ENCODE measurements at places on chromosomes 13 and 19. TPM values are rescaled to one million over a fixed set of nuclear protein-coding genes. Genes with fewer than 3 reads are reported as not detected.

Gene SPACA4
- total RNA-seq = not detected

Gene XRCC1
- 10.8 TPM for total RNA-seq

Gene LPAR6
- total RNA-seq = 2.7 TPM

Gene UNC13A
- total RNA-seq = 2.2 TPM

Gene EFNB2
- 15.2 TPM for total RNA-seq

Gene PLK5
- total RNA-seq = not detected

Gene NKPD1
- not detected for total RNA-seq

Gene SIAH3
- total RNA-seq = not detected

Gene SIGLEC9
- total RNA-seq = 1.2 TPM

Gene KIR2DL3
- not detected for total RNA-seq

GRCh38 chr13:110578363-110578762 lies 16.8 kb upstream of the RAB20 start:
- H3K27ac ChIP-seq = no peak overlapping the region
- H3K27me3 ChIP-seq = no peaks in the 10 kb centered on the region
- H3K4me1 ChIP-seq = peaks cover 7% of the 10 kb centered on the region
- no peak for DNase-seq
- no peak overlapping the region for H3K4me3 ChIP-seq

DNA sequence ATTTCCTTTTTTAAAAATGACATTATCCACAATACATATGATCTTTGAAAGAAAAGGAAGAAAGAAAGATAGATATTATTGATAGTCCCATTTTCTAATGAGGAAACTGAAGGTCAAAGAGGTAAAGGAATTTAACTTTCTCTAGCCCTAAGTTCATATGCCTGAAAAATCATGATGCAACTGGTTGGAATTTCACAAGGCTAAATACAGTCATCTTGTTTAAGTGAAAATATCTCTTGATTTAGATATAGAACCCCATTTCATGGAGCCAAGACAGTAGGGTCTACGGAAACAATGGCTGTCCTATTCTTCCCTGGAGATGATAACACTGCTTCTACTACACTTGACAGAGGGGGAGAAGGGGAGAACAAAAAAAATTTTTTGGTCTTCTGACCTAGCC lies 366.2 kb downstream of the DNAJC15 start:
- no peak for DNase-seq
- H3K4me3 ChIP-seq = no peak overlapping the region
- H3K4me1 ChIP-seq = peaks cover 8% of the 10 kb centered on the region
- H3K27me3 ChIP-seq = no peaks in the 10 kb centered on the region

GRCh38 chr19:35389192-35389861 lies 18.5 kb downstream of the GPR42 start:
- H3K4me3 ChIP-seq = no peak overlapping the region
- H3K36me3 ChIP-seq = no peaks in the 10 kb centered on the region
- H3K4me1 ChIP-seq = no peaks in the 10 kb centered on the region
- peak; percentile 32 for DNase-seq

GRCh38 chr13:73902296-73902695 lies 231.9 kb downstream of the KLF12 start:
- H3K4me1 ChIP-seq = no peaks in the 10 kb centered on the region
- no peak overlapping the region for H3K27ac ChIP-seq
- H3K36me3 ChIP-seq = no peaks in the 10 kb centered on the region
- DNase-seq = no peak
- no peaks in the 10 kb centered on the region for H3K27me3 ChIP-seq

DNA sequence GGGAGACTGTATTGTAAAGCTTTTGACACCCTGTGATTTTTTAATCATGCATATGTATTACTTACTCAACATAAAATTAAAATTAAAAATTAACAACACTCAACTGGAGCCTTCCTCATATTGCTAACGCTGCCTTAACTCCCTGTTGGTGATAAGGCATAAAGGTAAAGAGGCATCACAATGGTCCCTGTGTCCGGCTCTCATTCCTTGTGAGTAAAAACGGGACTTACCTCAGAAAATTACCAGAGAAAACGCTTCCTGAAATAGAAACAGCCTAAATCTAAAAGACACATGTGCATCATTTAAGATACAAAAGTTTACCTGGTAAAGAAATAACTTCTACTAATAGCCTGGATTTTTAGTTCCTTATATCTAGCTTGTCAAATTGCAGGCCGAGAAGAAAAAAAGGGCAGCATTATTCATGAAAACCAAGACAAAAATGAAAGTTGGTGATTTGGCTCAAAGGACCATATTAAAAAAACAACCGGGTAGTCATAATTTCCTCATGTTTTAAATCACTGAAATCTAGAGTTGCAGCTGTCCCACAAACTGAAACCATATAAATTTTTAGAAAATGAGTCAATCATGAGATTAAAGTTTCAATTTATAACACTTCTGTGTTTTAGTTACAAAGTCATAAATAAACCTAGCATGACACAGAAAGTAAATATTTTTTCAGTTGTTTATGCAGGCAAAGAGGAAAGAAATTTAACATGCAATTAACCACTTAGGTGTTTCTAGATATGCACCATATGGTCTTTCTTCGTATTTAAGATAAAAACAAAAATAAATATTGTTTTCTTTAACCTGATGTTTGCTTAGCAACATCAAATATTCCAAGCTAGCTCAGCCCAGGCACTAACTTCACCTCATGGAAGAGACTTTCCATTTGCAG lies 94.7 kb downstream of the MIPEP start:
- H3K27ac ChIP-seq = no peak overlapping the region
- no peak overlapping the region for H3K4me3 ChIP-seq
- DNase-seq = no peak
- H3K4me1 ChIP-seq = peaks cover 6% of the 10 kb centered on the region

GRCh38 chr19:12952488-12953137 lies 4.4 kb downstream of the GADD45GIP1 start:
- no peak overlapping the region for H3K4me3 ChIP-seq
- no peak for DNase-seq
- peak overlapping the region; percentile 69 for H3K27ac ChIP-seq
- H3K27me3 ChIP-seq = no peaks in the 10 kb centered on the region
- H3K36me3 ChIP-seq = peaks cover 80% of the 10 kb centered on the region
- peaks cover 41% of the 10 kb centered on the region for H3K4me1 ChIP-seq

DNA sequence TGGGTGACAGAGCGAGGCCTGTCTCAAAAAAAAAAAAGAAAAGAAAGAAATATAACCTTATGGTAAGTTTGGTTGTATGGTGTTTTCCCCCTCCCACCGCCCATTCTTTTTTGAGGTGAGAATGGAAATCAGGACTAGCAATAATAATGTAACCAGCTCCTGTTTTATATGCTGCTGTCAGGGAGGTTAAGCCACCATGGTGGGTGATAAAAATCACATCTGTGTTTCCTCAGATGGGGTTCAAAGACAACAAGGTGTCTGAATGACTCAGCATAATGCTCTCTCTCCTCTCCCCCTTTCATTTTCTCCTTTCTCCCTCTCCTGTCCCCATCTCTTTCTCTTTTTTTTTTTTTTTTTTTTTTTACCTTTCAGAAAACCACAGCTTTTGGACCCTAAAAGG lies 28.3 kb upstream of the GARRE1 start:
- H3K4me3 ChIP-seq = no peak overlapping the region
- no peak for DNase-seq
- H3K27ac ChIP-seq = no peak overlapping the region
- peaks cover 100% of the 10 kb centered on the region for H3K36me3 ChIP-seq
- H3K27me3 ChIP-seq = no peaks in the 10 kb centered on the region

GRCh38 chr13:37905736-37906135 lies 36.2 kb upstream of the TRPC4 start:
- no peaks in the 10 kb centered on the region for H3K4me1 ChIP-seq
- no peak overlapping the region for H3K4me3 ChIP-seq
- DNase-seq = no peak

DNA sequence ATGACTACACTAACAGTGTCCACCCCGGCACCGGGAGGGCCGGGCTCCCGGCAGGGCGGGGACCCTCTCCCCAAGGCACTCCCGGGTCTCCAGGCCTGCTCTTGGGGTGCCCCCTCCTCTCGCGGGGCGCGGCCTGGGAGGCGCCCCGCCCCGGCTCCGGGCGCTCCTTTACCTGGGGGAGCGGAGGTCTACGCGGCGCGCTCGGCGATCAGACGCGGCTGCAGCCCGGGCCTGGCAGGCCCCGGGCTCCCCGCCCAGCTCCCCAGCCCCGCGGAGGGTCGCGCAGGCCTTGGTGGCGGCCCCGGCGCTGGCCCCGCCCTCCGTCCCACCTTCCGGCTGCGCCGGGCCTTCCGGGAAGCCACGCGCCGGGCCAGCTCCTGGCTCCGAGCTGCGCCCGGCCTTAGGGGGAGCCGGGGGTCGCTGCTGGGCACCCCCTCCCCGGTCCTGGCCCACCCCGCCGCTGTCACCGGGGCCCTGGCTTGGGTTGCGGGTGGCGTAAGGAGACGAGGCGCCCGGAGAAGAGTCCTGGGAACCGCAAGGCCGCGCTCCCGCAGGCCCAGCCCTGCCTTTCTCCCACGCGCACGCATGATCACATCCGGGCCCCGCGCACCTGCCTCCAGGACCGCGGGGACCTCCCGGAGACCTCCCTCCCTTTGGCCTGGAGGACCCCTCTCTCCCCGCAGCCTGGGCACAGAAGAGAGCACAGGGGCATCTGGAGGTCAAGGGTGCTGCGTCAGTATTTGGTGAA lies at the start of gene C19orf12:
TSS of gene C19orf12 (minus strand) at position 309 of the 748 bp plus-strand sequence. CDS start 6,848 bp downstream, outside the sequence.
- H3K27ac ChIP-seq = peak within 1 kb of the TSS; percentile 95
- DNase-seq = peak; percentile 90
- peak within 1 kb of the TSS; percentile 89 for H3K4me3 ChIP-seq
- H3K4me1 ChIP-seq = peaks cover 55% of the 10 kb centered on the region
- H3K36me3 ChIP-seq = peaks cover 9% of the 10 kb centered on the region

GRCh38 chr19:17385878-17386611 lies 8.0 kb downstream of the CCDC194 start:
- H3K27me3 ChIP-seq = no peaks in the 10 kb centered on the region
- peak; percentile 65 for DNase-seq
- peaks cover 11% of the 10 kb centered on the region for H3K4me1 ChIP-seq
- H3K4me3 ChIP-seq = no peak overlapping the region

- no peaks in the 10 kb centered on the region for H3K36me3 ChIP-seq
- no peaks in the 10 kb centered on the region for H3K27me3 ChIP-seq
- H3K4me3 ChIP-seq = no peak overlapping the region
- H3K27ac ChIP-seq = no peak overlapping the region
- H3K4me1 ChIP-seq = no peaks in the 10 kb centered on the region
- DNase-seq = no peak
These were observed 26.2 kb upstream of the GPR12 start for GRCh38 chr13:26786651-26787295.

- H3K4me1 ChIP-seq = no peaks in the 10 kb centered on the region
- peaks cover 21% of the 10 kb centered on the region for H3K27me3 ChIP-seq
- no peaks in the 10 kb centered on the region for H3K36me3 ChIP-seq
These were observed 9.1 kb upstream of the DPP9 start for GRCh38 chr19:4732680-4733114.

- peaks cover 12% of the 10 kb centered on the region for H3K27me3 ChIP-seq
- peak overlapping the region; percentile 84 for H3K4me3 ChIP-seq
- DNase-seq = peak; percentile 80
- H3K4me1 ChIP-seq = peaks cover 64% of the 10 kb centered on the region
- peak overlapping the region; percentile 89 for H3K27ac ChIP-seq
These were observed 1.1 kb downstream of the IRS2 start for GRCh38 chr13:109785141-109785891.

GRCh38 chr19:792306-792885 lies 4.9 kb upstream of the PTBP1 start:
- no peaks in the 10 kb centered on the region for H3K36me3 ChIP-seq
- peaks cover 19% of the 10 kb centered on the region for H3K4me1 ChIP-seq
- H3K27ac ChIP-seq = peak overlapping the region; percentile 49
- DNase-seq = no peak

DNA sequence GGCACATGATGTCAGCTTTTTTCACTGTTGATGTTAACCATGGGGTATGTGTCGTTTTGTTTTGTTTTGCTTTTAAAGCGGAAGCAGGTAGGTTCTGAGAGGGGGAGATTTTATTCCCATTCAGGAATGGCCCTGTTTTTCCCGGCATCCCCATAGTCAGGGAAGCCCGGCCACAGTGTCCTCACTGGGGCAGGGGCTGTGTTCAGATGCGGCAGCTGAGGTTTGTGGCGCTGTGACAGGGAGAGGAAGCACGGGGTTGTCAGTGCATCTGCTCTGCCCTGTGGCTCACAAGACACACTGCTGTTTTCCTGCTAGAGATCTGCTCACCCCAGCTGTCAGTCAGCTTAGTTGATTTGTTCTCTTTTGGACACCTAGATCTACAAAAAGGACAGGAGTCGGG lies 27.6 kb downstream of the ANKRD27 start:
- peaks cover 15% of the 10 kb centered on the region for H3K4me1 ChIP-seq
- no peak overlapping the region for H3K27ac ChIP-seq
- peaks cover 42% of the 10 kb centered on the region for H3K36me3 ChIP-seq
- H3K4me3 ChIP-seq = no peak overlapping the region
- no peaks in the 10 kb centered on the region for H3K27me3 ChIP-seq

GRCh38 chr19:52670046-52670445 lies 31.9 kb upstream of the ZNF83 start:
- no peak for DNase-seq
- H3K27ac ChIP-seq = no peak overlapping the region
- H3K4me3 ChIP-seq = no peak overlapping the region
- no peaks in the 10 kb centered on the region for H3K36me3 ChIP-seq
- H3K27me3 ChIP-seq = no peaks in the 10 kb centered on the region
- H3K4me1 ChIP-seq = no peaks in the 10 kb centered on the region

- H3K27me3 ChIP-seq = peaks cover 69% of the 10 kb centered on the region
- peak overlapping the region; percentile 47 for H3K4me3 ChIP-seq
- H3K36me3 ChIP-seq = no peaks in the 10 kb centered on the region
- peak; percentile 38 for DNase-seq
- H3K4me1 ChIP-seq = peaks cover 19% of the 10 kb centered on the region
These were observed 487 bp downstream of the FLT1 start for GRCh38 chr13:28494504-28494777.

- H3K27me3 ChIP-seq = no peaks in the 10 kb centered on the region
- H3K4me1 ChIP-seq = no peaks in the 10 kb centered on the region
- no peak overlapping the region for H3K4me3 ChIP-seq
- H3K36me3 ChIP-seq = no peaks in the 10 kb centered on the region
- no peak for DNase-seq
These were observed 24.2 kb upstream of the C1QTNF9B start for GRCh38 chr13:23921451-23921888.

GRCh38 chr13:47846886-47847285 lies 154.2 kb downstream of the SUCLA2 start:
- no peaks in the 10 kb centered on the region for H3K4me1 ChIP-seq
- H3K27ac ChIP-seq = no peak overlapping the region
- H3K36me3 ChIP-seq = no peaks in the 10 kb centered on the region
- no peaks in the 10 kb centered on the region for H3K27me3 ChIP-seq

DNA sequence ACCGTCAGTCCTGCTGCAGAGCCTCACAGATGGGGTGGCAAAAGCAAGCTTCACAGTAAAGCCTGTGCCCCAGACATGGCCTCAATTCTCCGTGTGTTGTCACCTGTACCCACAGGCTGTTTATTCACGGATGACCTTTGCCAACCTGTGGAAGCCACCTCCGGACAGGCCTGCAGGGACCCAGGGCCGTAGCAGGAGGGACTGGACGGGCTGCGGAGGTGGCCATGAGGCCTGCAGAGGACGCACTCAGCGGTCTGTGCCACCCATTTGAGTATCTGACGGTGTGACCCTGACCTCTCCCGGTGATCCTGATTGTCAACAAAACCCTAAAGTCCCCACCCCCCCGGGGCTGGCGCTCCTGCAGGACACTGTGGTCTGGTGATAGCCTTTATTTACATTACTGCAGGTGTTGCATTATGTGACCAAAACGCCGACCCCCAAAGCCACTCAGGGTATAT lies 7.8 kb upstream of the KLF16 start:
- peaks cover 63% of the 10 kb centered on the region for H3K4me1 ChIP-seq
- H3K27me3 ChIP-seq = no peaks in the 10 kb centered on the region
- DNase-seq = no peak

- no peaks in the 10 kb centered on the region for H3K4me1 ChIP-seq
- H3K27ac ChIP-seq = no peak overlapping the region
- H3K36me3 ChIP-seq = no peaks in the 10 kb centered on the region
- no peak overlapping the region for H3K4me3 ChIP-seq
- no peaks in the 10 kb centered on the region for H3K27me3 ChIP-seq
These were observed 349.0 kb downstream of the EFNB2 start for GRCh38 chr13:106186366-106187030.

Measured in stomach (tissue), 19 donors.